ENCODE measurements at places on chromosomes 16 and 17.
A peak's percentile ranks its signal among the peaks of the same experiment; 100 is the strongest.

DNA sequence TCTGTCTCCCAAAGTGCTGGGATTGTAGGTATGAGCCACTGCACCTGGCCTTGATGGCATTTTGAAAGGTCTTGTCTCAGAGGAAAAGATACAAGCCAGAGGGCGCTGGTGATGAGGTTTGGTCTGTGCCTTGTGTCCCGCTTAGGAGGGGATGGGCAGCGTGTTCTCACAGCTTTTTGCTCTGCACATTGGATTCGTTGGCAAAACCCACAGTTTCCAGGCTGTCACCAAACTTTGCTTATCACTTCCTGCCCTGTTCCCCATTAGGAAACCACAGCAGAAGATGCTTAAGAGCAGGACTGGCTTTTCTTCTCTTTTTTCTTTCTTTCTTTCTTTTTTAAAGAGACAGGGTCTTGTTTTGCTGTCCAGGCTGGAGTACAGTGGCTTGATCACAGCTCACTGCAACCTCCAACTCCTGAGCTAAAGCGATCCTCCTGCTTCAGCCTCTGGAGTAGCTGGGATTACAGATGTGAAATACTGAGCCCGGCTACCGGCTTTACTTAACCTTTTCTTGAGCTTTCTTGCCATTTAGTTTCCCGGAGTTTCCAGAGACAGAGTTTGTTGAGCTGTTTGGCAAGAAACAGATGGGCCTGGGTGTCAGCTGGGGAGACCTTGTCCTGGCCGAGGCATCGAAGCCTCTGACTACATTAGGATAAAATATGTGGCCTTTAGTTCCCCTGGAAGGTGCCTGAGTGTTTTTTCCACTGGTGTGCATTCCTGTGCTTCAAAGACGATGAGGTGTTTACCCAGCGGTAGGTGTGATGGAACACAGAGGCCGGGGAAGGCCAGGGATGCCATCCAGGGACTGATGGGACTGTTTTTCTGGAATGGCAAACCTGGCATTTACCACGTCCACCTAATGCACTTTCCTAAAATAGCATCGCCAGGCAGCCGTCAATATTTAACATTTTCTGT, 112.9 kb downstream of the ABCC1 start:
- DNase-seq, result no peak

DNA sequence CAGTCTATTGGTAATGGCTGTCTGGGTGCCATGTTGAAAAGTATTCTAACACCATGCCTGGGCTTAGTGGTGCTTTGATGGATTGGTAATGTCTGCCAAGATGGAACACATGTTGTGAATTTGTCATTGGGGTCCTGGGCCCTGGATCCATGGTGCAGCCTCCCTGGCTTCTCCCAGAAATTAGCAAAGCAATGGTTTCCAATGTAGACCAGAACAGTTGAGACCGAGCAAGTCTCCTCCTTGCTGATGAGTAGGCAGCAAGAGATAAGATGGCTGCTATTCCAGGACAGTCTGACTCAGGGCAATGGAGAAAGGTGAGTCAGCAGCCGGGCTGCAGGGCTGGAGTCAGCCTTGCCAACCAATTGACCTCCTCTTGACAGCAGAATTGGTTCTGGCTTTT, 30.8 kb downstream of the GPR139 start:
- no peak for DNase-seq

DNA sequence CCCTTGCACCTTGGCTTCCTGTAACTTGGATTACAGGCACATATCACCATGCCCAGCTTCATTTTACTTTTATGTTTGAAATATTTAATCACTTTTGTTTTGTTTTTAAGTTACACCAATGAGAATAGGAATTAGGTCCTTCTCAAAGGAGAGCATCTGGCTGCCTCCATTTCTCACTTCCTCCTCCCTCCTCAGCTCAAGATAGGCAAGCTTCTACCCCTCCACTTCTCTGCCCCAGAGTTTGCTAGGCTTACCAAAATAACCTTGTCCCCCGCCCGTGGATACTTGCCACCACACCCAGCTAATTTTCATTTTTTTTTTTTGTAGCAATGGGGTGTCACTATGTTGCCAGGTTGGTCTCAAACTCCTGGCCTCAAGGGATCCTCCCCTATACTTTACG, 17.9 kb downstream of the GABARAPL2 start:
- DNase-seq, result no peak

DNA sequence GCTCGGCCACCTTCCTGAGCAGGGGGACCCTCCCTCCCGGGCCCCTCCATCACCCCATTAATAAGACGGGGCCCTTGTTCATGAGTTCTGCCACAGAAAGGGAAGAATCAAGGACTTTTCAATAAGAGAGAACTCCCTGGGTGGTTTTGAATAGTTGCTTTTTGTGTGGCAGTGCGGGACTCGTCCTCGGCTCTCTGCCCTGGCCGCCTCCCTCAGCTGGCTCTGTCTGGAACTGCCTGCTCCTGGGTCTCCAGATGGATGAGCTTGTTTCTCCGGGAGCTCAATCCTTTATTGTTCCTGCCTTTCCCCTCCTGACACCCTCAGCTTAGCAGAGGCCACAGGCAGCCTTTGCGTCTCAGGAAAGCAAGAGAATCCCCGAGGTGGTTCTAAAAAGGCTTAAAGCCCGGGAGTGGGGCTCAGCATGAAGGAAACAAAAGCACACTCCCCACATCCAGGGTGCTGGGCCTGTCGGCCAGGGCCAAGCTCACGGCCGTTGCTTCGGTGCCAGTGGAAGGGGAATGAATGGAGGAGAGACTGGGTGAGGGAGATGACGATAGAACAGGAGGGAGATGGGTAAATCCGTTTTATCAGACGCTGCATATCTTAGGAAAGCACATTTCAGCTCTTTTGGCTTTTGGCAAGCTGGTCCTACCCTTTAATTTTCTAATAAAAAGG, 60.2 kb downstream of the RAI1 start:
- peak; percentile 49 for DNase-seq

Measured in astrocyte of the spinal cord (primary cell).